Stimulated activated CD8-positive, alpha-beta memory T cell treated with anti-CD3 and anti-CD28 coated beads, Interleukin-15, amount 100 ng/mL, for 4 hours (primary cell): ENCODE measurements at places on chromosomes 5 and 9.

- DNase-seq, result no peak
These were observed 10.0 kb upstream of the LECT2 start for GRCh38 chr5:135964670-135965320.

DNA sequence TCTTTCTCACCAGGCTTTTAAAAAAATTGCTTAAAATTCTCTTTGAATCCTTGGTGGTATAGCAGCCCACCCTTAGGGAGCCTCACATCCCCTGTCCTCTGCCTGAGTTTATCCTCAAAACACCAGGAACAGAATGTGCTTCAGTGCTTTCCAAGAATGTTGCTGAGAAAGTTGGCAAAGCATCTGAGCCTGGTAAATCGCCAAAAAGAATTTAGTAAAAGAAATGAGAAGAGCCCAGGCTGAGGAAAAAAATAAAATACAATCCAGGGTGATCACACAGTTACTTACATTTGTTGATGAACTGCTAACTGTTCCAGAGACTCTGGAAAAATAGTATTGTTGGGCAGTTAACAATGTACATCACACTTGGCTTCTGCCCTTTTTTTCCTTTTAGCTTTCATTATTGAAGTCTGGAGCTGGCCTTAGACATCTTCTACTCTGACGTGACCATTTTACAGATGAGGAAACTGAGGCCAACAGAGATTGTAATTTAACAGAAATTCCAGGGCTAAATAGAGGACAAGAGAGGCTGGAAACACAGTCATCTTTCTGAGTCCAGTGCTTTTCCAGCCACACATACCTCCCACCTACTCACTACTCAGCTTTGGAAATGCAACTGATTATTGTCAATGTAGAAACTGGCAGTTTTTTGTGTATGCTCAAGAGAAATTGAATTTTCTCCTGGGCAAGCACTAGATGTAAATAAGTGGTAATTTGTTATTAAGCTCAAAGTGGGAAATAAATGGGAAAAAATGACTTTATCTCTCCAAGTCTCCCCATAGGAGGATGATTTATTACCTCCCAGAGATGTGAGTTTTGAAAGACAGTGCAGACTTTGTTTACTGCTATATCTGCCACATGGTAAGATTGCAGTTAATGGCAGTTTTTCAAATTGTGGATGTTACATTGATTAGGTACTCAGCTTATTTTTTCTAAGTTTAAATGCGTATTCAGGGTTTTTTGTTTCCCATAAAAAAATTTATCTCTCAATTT lies 86.7 kb upstream of the ALDH1A1 start:
- no peak for DNase-seq

GRCh38 chr9:131743501-131743900 lies 3.6 kb upstream of the RAPGEF1 start:
- DNase-seq, result no peak

- no peak for DNase-seq
These were observed 64.6 kb downstream of the ADAMTS12 start for GRCh38 chr5:33827018-33827707.

DNA sequence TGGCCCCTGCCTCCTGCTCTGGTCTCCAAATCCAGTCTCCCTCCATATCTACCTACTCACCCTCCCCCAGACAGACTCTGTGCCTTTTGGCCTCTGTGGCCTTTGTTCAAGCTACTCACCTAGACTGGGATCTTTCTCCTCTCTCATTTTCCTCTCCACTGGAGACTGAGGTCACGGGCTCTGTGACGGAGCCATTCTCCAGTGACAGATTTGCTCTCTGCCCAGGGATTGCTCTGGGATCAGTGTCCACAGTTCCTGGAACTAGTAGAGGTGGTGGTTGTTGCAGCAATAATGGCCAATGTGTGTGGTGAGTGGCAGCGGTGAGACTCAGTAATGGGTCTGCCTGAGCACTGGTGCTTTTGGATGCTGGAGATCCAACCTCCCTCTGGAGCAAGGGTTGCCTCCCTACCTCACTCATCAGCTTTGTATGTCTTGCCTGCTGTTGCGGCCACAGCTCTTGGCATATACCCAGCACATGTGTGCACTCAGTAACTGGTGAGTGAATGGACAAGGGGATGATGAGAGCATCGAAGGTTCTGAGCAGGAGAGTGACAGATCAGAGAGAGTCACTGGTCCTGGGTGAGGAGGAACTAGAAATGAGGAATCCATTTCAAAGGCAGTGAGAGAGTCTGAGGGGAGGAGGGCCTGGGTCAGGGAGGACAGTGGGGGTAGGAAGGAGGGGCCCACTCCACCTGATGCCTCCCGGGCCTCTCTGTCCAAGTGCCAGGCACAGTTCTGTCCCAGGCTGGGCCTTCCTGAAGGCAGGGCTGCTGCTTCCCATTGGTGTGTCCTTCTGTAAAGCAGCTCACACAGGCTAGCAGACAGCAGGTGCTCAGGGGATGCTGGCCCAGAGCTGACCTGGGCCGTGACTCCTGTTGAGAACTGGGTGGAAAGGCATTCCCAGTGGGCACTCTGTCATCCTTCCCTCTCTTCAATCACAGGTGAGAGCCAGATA lies 96.5 kb upstream of the PITX1 start:
- no peak for DNase-seq

DNA sequence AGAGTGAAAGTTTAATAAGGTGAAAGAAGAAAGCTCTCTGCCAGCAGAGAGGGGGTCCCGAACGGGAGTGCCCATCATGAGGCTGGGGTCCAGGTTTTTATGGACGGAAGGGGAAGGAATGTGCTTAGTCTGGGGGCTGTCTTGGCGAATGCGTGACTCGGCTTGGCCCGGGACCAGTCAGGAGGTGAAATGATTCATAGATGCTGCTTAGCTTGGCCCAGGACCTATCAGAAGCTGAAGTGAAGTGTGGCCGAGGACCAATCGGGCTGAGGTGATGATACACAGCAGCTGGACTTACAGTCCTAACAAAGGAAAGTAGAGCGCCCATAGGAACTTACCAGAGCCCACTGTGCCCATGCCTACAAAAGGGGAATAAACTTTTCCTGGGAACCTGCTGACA lies 3.9 kb upstream of the FKTN start:
- DNase-seq, result no peak

DNA sequence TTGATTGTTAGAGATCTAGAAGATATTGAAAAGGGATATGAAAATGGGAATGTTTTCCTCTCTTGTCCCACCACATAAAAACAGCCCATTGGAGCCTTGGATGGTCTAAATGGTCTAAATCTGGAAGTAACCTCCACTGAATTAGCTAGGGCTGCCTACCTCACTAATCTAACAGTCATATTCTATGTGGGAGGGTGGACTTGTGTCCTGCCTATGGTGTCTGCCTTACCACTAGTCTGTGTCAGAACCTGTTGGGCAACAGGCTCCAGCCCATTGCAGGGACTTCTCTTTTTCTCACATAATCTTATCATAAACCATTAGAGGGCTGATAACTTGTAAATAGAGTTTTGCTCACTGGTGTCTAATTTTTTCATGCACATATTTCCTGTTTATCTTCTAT lies 548.8 kb upstream of the CDH18 start:
- DNase-seq, result no peak
